ENCODE measurements at places on chromosomes 4 and X. TPM values are rescaled to one million over a fixed set of nuclear protein-coding genes. Genes with fewer than 3 reads are reported as not detected.

The GAGE12J gene
- not detected for total RNA-seq

The NDP gene
- total RNA-seq = 3.3 TPM

The EOLA1 gene
- total RNA-seq = 17.7 TPM

The MSN gene
- total RNA-seq = 116 TPM

- H3K36me3 ChIP-seq = no peaks in the 10 kb centered on the region
Measured at GRCh38 chrX:53398216-53398615, 24.2 kb downstream of the SMC1A start.

GRCh38 chr4:34261799-34262314 lies 1982.5 kb downstream of the ARAP2 start:
- H3K27me3 ChIP-seq = no peaks in the 10 kb centered on the region
- no peaks in the 10 kb centered on the region for H3K36me3 ChIP-seq
- DNase-seq = no peak
- no peaks in the 10 kb centered on the region for H3K4me1 ChIP-seq

The CYLC1 gene
- not detected for total RNA-seq

The PPEF2 gene
- not detected for total RNA-seq

The BRS3 gene
- not detected for total RNA-seq

- H3K4me3 ChIP-seq = no peak overlapping the region
- no peaks in the 10 kb centered on the region for H3K27me3 ChIP-seq
- no peak overlapping the region for H3K27ac ChIP-seq
- no peaks in the 10 kb centered on the region for H3K36me3 ChIP-seq
Measured at GRCh38 chrX:129545408-129545807, 5.3 kb downstream of the OCRL start.

DNA sequence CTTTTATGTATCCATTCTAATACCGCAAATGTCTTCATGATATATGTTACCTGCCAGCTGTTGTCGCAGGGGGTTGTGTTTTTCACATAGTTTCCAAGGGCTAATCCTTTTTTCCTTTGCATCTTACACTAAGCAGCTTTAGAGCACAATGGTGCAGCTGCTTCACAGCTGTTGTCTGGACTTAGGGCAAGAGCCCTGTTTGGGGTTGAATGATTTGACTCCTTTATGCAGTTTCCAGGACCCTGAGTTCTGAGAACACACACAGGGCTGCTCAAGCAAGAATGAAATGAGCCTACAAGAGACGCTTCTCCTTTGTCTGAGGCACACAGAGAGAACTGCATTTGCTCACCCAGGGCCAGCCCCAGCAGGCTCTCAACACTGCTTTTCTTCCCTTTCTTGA lies 20.2 kb downstream of the CCNG2 start:
- no peak overlapping the region for H3K27ac ChIP-seq
- DNase-seq = no peak
- H3K4me1 ChIP-seq = no peaks in the 10 kb centered on the region
- H3K36me3 ChIP-seq = no peaks in the 10 kb centered on the region

DNA sequence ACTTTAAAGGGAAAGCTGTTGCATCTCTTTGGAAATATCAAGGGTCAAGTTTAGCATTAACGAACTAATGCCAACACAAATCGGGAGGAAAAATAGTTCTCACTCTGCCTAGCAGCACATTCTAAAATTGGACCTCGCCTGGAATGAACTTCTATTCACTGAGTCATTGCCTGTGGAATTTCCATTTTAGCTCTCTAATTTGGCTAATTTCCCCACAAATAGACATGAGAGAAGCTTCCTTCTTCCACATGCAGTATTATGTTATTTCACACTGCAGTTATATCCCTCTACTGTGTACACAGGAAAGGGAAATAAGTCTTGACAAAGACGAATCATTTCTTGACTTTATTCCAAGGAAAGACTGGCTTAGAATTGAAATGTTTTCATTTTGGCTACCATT lies 9.3 kb downstream of the ZXDA start:
- H3K4me3 ChIP-seq = no peak overlapping the region
- H3K27ac ChIP-seq = no peak overlapping the region
- H3K36me3 ChIP-seq = no peaks in the 10 kb centered on the region
- no peaks in the 10 kb centered on the region for H3K4me1 ChIP-seq
- DNase-seq = no peak

The XAGE2 gene
- not detected for total RNA-seq

GRCh38 chr4:145346081-145346480 lies 135.6 kb upstream of the SMAD1 start:
- H3K4me3 ChIP-seq = no peak overlapping the region
- H3K4me1 ChIP-seq = no peaks in the 10 kb centered on the region
- no peak overlapping the region for H3K27ac ChIP-seq
- DNase-seq = no peak

Measured in prostate gland (tissue), 2 donors.